ENCODE measurements at places on chromosomes 3 and 15.

- DNase-seq, result no peak
Observed at GRCh38 chr3:139572847-139573672, 33.5 kb upstream of the RBP1 start.

GRCh38 chr3:159170436-159171003 lies 368.7 kb downstream of the MFSD1 start:
- DNase-seq, result no peak

DNA sequence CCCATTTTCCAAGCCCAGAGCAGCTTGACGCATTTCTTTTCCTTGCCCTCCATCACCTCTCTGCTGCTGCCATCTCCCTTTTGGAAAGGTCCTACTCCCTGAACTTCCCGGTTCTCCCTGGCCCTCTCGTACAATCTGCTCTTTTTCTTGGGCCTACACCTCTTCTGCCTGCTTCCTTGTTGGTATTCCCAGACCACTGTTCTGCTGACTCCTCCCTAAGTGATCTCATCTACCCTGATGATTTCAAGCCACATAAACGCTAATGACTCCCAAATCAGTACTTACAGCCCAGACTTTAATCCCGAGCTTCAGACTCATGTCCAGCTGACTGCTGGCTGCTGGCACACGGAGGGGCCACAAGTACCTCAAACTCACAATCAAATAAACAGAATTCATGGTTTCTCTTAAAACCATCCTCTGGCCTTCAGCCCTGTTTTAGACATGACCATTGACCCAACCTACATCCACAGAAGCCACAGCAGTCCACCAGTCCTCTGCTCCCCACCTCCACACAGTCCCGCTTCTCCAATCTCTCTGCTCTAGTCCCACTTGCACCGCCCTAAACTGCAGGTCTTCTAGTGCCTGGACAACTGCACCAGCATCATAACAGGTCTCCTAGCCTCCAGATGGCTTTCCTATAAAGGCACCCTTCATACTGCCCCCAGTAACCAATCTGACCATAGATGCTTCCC lies 57.6 kb downstream of the AAGAB start:
- no peak for DNase-seq

DNA sequence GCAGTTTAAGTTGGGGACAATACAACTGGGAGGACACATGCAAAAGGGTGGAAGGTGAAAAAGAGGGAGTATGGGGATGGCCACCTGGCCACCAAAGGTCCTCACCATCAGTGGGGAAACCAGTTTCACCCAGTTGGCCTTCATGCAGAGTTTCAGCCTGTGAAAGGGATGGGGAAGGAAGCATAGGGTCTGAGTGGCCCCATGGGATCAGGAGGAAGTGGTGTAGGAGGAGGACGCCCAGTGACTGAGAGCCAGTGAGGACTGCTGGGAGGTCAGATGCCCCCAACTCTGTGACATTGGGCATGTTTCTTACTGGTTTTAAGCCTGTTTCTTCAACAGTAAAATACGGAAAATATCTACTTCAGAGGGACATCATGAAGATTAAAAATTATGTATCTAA lies 16.3 kb downstream of the BCL2A1 start:
- no peak for DNase-seq

DNA sequence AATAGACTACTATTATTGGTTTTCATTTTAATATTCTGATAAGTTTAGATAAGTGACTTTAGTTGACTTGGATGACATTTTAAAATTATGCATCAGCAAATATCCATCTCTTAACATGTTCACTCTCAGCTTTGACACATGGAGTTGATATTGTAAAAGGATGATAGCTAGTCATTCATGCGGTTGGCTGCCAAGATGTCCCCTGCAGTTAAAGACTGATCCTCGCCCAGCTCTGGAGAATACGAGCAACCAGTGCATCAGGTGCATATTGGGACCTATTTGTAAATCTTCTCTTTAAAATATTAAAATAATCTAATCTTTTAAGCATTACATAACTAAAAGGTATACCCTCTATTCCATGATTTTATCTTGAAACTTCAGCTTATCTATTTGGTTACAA lies 41.9 kb downstream of the EPHB1 start:
- no peak for DNase-seq

DNA sequence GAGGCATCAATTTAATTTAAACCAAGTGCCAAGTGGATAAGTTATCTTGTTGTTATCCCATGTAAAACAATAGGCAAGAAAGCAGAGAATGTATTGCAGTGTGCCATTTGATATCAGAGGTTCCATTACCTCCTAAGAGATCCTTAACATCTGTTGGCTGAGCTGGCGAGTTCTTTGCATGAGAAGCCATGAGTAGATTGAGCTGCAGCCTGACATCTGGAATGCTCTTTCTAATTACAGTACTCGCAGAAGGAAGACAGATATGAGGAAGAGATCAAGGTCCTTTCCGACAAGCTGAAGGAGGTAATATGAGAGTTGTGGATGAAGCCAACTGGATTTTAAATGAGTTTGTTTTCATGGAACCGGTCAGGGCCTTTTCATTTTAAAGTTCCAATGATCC lies 19.4 kb downstream of the TPM1 start:
- no peak for DNase-seq

DNA sequence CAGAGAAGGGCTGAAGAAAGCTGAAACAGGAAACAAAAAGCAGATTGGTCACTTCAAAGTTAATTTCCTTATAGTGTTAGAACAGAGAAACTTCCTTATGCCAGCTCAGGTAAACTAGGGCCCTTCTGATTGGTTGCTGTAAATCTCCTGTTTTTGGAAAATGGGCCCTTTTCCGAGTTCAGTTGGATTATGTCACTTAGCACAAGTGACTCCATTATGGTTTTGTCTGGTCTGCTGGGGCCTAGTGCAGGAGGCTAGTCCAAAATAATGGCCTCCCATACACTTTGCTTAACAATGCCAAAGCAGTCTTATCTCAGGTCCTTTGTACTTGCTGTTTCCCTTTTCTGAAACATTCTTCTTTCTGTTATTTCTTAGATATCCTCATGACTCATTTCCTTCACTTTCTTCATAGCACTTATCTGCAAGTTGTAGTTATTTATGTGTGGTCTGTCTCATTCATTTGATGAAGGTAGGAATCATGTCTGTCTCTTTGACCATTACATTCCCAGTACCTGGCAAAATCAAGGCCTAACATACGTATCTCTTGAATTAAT lies 7.7 kb upstream of the DCP1A start:
- no peak for DNase-seq

DNA sequence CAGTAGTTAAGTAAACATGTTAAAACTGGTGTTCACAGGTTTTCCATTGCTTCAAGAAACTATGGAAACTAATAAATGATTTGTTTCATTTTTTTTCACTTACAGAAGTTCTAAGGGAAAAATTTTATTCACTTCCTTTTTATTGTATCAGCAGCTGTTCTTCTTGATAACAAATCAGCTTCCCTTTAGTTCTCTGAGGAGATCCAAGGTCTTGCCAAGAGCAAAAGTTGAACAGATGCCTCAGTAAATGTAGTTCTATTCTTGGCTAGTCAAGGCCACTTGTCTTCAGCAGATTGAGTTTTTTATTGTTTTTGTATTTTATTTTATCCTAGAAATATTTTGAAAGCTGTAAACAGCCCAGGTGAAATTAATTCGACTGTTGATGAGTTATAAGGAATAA lies 41.8 kb downstream of the KCNH8 start:
- DNase-seq, result no peak

GRCh38 chr3:43366481-43366880 lies 80.1 kb downstream of the SNRK start:
- no peak for DNase-seq

GRCh38 chr3:101878589-101878988 lies 29.3 kb downstream of the NFKBIZ start:
- DNase-seq, result no peak

DNA sequence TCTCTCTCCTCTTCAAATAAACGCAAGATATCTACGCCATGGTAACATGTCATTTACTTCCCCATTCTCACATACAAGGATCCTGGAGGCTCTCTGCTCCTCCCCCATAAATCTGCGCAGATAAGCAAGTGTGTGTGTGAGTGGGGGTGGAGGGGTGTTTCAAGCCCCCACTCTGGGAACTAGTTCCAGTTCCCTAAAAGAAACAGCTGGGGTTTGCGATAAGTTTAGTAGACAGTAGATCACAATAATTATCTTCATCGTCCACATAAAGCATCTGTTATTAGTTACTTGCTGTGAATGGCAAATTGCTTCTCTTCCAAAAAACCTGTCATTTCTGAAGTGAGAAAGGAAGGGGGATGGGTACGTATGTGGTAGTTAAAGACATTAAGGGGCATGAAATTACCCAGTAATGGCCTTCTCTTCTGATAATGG lies 79.8 kb downstream of the RBPMS2 start:
- no peak for DNase-seq

DNA sequence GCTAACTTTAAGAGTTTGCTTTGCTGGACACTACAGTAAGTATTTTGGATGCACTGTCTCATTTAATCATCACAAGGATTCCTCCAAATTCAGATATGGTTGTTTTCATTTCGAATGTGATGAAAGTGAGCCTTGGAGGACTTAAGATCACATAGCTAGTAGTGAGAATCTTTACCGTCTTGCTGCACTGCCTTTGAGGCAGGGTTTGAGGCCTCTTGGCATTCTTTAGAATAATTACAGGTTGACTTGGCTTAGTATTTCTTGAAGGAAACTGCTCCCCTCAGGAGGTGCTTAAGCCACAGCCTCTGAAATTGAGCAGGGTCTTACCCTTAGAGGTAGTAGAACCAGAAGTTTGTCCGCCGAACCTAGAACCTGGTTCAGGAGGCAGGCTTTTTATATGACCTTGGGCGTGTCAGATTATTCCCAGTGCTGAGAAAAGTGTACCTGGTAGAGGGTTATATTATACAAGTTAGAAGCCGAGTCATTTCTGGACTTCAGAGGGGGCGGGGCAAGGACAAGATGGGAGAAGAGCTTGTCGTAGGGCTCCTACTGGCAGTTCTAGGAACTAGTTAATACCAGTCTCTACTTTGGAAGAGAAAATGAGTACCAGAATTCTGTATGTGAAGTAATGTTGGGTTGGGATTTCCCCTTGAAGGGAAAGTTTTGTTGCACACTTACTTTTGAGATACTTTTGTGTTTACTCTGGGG lies 1.1 kb downstream of the TFG start:
- peak; percentile 64 for DNase-seq

DNA sequence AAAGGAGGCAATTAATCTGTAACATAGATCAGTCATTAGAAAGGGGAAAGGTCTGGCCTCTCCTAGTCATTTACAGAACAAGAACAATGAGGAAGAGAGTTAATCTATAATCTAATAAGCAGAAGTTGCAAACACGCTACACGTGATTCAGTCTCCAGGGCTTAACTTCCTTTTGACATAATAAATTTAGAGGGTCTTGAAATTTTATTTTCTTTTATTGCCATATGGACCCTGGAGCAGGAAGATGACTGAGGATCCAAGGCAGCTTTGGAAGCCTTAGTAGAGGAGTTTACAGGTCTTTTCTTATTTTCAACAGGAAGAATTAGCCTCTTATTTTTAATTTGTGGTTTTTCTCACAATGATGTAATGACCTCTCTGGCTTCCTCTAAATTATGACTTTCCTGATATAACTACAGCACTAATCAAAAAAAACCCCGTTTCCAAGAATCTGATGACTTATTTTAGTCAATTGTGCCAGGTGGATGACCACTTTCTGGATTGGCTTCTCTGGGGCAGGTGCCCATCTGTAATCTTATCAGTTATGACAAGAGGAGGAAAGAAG lies 32.2 kb downstream of the ADGRG7 start:
- no peak for DNase-seq

DNA sequence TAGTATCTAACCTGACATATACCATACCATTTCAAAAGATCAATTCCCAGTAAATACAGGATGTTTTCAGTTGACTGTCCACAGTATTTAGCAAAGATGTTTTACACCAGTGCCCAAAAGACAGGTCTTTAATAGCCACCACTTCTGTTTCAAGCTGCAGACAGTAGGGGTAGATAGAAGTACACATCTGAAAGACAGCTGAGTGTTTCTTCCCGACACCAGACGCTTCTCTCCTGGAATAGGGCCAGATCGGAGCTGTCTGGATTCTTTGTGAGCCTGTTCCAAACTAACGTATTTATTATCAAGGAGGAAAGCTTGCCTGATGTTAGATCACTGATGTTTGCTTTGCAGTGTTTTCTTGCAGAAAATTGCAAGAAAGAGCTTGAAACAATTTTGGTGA lies 136.1 kb upstream of the RBMS3 start:
- DNase-seq, result no peak

GRCh38 chr3:106086636-106087035 lies 217.8 kb upstream of the CBLB start:
- DNase-seq, result no peak

DNA sequence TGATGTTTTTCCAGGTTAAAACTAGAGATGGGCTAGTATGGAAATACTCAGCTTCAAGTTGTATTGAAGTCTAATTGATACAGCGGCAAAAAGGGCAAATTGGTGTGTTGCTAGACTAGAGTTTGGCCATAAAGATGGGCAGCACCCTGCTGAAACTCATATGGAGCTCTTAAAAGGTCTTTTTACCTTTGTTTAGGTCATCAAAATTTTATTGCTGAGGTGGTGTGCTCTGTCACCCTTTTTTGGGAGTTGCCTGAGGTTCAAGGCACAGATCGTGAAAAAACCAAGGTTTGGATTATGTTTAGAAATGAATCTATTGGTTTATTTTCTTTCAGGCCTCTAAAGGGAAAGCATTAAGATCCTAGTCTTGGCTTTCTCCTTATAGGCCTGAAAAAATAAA lies 38.2 kb downstream of the VPS8 start:
- no peak for DNase-seq

GRCh38 chr15:71440489-71441110 lies 325.3 kb downstream of the THSD4 start:
- DNase-seq, result peak; percentile 31

DNA sequence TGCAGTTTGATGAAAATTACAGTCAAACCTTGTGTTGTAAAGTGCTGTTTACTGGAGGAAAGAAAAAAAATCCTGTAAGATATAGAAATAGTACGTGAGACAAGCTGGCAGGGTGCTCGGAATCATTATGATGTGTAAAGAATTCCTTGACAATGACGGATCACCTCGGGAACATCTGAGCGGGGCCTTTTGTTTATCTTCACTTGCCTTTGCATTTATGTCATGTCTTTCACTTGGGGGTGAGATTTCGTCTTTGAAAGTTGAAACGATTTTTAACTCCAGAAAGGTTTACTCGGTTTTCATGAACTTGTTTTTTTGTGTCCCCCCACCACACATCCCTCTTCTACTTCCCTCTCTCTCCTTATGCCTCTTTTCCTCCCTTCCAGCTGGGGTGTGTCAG lies 128.3 kb upstream of the VEPH1 start:
- DNase-seq, result no peak
